ENCODE measurements at places on chromosomes 2 and 18.

GRCh38 chr18:12744103-12744502 is 41.3 kb downstream of the PSMG2 start:
- no peak for DNase-seq

DNA sequence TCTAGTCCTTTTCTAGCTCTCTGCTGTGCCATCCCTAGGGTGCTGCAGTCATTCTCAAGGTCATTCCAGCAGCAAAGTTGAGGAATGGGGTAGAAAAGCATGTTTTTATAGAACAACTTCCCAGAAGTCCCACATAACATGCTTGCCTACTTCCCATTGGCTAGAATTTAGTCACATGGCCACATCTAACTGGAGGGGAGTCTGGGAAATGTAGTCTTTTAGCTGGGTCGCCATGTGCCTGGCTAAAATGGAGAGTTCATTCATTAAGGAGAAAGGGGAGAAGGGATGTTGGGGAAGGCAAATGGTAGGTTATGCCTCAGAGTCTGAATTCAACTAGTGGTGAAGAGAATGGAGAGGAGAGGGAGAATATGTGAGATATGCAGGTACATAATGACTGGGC is 85.7 kb downstream of the SLC4A3 start:
- DNase-seq = no peak

DNA sequence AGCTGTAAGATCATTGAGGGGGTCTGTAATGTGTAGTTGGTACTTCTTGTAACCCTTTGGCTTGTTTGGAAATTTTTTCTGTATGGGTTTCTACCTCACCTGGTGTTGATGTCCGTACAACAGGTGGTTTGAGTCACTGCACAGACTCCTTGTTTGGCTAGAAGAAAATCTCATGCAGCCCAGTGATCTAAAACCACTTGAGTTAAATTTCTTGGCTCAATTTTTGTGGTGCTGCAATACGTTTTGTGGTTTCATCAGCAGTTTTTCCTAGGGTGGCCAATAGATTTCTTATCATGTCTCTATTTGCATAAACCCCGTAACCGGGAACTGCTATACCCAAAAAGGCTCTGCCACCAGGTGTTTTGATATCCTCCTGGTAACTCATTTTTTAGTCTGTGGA is 43.4 kb downstream of the CERS6 start:
- no peak for DNase-seq

GRCh38 chr2:123840016-123840415 is 185.1 kb upstream of the CNTNAP5 start:
- no peak for DNase-seq

DNA sequence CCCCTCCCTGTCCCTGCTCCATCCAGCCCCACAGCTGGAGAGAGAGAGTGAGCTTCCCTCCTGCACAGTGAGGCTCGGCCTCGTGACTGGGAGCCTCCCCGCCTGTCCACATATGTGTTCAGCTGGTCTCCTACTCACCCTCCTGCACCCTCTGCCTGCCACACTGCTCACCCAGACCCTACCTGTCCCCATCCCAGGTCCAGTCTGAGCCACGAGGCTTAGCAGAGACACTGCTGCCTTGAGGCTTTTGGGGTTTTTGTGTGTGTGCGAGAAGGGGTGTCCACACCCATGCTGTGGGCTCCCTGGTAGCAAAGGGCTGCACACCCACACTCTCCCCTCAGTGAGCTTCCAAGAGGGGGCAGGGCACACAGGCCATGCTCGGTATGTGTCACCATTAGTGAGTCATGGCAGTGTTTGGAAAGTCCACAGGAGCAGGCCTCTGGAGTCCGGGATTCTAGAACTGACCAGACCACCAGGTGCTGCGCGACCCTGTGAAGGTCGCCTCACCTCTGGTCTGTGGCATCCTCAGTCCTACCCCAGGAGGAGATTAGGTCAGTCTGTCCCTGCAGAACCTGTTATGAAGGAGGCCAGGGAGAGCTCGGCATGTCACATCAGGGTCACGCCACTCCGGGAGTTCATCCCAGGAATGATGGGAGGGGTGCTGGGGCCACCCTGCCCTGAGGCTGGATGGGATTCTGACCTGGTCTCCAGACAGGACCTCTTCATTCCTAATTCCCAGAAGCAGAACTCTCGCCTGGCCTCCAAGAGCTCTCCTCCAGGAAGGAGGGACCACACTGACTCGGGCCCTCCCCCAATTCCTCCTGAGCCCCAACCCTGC is 39.9 kb upstream of the SMAD7 start:
- DNase-seq = no peak

GRCh38 chr2:161177969-161178368 is 17.7 kb downstream of the TANK start:
- no peak for DNase-seq

GRCh38 chr2:64392529-64392928 is 61.4 kb upstream of the LGALSL start:
- no peak for DNase-seq
